ENCODE measurements at places on chromosomes 5 and 9.

GRCh38 chr9:4293293-4293941 is 6.5 kb downstream of the GLIS3 start:
- DNase-seq = peak; percentile 98

DNA sequence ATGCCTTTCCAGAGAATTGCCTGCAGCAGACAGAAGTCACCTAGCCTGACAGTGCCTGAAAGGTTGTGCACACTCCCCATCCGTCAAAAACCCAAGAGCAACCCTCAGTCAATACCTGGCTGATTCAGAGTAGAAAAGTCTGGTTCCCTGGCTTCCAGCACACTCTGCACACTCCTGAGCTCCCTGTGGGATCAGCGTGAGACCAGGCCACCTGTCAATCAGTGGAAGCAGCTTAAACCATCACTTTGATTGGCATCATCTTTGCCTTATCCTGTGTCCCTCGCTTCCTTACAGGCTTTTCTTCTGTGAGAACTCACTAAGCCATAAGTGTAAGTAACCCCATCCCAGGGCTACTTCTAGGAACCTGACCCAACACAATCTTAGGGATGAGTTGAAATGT is 109.8 kb downstream of the ACTL7B start:
- no peak for DNase-seq

GRCh38 chr9:72280913-72281500 is 84.0 kb downstream of the ZFAND5 start:
- DNase-seq = peak; percentile 44

GRCh38 chr5:1175015-1175414 is 26.4 kb upstream of the SLC6A19 start:
- no peak for DNase-seq

DNA sequence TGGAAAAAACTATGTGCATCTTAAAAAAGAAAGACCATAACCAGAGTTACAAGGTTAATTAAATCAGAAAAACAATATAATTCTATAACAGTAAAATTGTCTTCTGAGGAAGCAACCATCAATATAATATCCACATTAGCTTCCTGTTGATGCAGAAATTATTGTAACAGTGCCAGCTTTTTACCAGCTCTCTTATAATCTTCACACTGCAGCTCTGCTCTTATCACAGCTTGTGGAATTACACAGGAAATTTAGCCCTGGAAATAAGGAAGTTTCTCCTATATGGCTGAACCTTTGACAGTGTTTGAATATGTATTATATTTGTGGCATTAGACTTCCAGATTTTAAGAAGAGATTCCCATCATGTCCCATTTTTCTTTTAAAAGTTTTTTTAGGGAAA is 49.1 kb upstream of the TEK start:
- no peak for DNase-seq

- DNase-seq = no peak
Measured at GRCh38 chr9:35577486-35577885, 27.6 kb upstream of the TESK1 start.

GRCh38 chr9:136439481-136440408 is at the start of gene INPP5E:
Gene INPP5E (minus strand): TSS chr9:136439845. CDS start chr9:136439419, 426 bp downstream.
- DNase-seq = peak; percentile 71

DNA sequence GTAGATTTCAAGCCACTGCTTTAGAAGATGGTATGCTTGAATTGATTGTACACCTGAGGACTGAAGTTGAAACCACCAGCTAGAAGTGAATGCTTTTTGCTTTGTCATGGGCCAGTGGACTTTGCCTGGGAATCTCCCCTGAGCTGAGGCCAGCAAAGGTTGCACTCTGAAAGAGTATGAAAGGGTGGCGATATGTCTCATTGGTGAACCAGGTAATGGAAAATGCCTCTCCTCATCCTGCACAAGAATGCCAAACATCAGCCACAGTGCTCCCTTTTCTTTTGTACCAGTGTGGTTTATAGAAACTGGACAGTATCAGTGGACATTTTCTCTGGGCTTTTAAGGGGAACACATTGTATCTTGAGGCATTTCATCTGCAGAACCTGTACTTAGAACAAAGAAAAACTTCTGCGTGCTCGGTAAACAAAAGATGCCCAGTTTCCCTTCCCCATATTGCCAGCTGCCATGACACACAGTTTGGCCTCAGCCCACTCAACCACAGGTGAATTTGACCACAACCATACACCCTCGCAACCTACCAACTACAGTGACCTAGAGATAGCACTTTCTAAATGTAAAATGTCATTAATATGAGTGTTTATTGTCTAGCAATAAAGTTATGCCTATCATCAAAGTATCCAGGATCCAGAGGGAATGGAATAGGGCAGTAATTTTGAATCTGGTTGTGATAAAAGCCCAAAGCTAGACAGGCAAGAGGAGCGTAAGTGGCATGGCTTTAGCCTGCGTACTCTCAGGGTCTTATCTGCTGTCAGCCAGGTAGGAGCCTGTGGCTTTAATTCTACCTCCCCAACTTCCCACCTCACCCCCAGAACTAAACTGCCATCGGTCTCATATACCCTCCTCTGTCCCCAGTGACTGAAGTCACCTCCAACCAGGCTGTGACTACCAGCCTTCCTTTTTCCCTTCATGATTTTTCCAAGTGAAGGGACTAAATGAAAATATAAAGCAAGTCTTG is 79.5 kb upstream of the LHFPL2 start:
- DNase-seq = no peak

GRCh38 chr9:113837334-113837733 is 38.8 kb upstream of the ZNF618 start:
- no peak for DNase-seq

- no peak for DNase-seq
Measured at GRCh38 chr5:138954257-138955012, 79.3 kb upstream of the LRRTM2 start.

DNA sequence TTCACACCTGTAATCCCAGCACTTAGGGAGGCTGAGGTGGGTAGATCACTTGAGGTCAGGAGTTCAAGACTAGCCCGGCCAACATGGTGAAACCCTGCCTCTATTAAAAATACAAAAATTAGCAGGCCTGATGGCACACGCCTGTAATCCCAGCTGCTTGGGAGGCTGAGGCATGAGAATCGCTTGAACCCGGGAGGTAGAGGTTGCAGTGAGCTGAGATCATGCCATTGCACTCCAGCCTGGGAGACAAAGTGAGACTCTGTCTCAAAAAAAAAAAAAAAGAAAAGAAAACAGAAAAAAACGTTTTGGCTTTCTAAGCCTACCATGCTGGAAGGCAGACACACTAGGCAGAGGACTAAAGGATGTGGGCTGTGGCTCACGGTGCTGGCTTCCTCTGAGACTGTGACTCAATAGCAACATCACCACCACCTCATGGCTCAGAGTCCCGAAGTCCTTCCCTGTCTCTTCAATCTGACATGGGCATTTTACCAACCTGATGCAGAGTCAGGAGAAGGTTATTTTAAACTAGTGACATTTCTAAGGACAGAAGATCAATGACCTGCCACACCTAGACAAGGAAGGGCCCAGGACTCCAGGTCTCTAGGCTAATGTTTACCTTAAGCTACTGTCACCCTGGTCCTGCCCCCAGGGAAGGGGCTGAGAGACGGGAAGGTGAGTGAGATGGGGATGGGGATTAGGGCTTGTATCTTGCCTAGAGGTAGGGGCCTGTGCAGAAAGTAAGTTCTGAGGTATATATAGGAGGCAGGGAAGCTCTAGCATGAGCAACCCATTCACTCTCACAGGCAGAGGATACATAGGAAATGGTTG is 3.7 kb downstream of the ECSCR start:
- peak; percentile 74 for DNase-seq

- DNase-seq = no peak
Measured at GRCh38 chr9:35177520-35177919, 15.7 kb downstream of the UNC13B start.

DNA sequence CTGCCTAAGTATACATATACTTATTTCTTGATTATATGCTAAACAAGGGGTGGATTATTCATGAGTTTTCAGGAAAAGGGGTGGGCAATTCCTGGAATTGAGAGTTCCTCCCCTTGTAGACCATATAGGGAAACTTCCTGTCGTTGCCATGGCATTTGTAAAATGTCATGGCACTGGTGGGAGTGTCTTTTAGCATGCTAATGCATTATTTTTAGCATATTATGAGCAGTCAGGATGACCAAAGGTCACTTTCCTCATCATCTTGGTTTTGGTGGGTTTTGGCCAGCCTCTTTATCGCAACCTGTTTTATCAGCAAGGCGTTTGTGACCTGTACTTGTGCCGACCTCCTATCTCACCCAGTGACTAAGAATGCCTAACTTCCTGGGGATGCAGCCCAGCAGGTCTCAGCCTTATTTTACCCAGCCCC is 80.9 kb downstream of the ALDH7A1 start:
- peak; percentile 30 for DNase-seq

GRCh38 chr5:59021286-59021673 is 438.4 kb downstream of the RAB3C start:
- DNase-seq = no peak

- DNase-seq = peak; percentile 19
Measured at GRCh38 chr5:73682176-73682575, 56.2 kb downstream of the ARHGEF28 start.

DNA sequence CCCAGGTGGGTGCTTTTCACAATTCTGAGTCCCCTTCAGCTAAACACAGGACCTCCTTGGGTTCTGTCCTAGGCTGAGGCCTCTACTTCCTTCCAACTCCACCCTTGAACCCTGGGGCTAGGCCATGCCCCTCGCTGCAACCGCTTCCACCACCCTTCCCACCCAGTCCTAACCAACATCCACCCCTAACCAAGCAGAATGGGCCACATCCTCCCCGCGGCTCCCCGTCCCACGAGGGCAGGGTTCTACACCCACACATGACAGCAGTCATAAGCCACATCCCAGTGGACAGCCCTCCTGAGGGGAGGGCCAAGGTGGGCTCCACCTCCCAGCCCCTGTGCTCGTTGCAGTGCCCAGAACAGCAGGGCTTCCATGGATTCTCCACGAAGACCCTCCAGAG is 65.8 kb downstream of the SHB start:
- no peak for DNase-seq

- no peak for DNase-seq
Measured at GRCh38 chr5:125592856-125593255, 830.4 kb upstream of the GRAMD2B start.

GRCh38 chr5:112338681-112339337 is 80.3 kb downstream of the EPB41L4A start:
- no peak for DNase-seq

GRCh38 chr5:20466512-20466911 is 478.5 kb upstream of the CDH18 start:
- DNase-seq = no peak

GRCh38 chr5:96074870-96075269 is 113.2 kb upstream of the ELL2 start:
- no peak for DNase-seq

GRCh38 chr5:113153512-113154097 is 177.0 kb downstream of the DCP2 start:
- DNase-seq = peak; percentile 88

DNA sequence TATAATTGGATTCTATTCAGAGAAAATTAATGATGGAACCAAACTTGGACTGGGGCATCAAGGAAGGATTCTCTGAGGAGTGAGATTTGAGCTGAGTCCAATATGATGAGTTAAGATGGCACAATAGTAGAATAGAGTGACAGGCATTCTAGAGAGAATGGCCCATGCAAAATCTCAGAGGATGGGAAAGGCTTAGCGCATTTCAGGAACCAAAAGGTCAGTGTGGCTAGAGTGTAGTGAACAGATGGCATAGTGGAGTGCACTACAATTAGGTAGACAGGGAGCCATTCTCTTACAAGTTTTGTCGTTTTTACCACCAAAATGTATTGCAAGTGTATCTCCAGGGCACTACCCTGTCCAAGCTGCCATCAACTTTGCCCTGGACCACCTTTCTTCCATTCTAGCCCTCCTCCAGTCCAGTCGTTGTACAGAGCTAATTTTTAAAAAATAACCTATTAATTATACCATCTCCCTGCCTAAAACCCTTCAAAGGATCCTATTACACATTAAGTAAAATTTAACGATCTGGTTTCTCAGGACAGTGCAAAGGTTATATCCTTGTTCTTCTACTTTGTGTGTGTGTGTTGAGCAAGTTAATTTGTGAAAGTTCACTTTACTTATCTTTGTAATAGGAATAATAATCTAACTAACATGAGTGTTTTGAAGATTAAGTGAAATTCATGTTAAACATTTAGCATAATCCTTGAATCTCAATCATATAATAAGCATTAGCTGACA is 211.7 kb downstream of the COMMD10 start:
- DNase-seq = no peak

GRCh38 chr5:125277494-125278154 is 531.2 kb upstream of the ZNF608 start:
- DNase-seq = peak; percentile 91

GRCh38 chr5:105726093-105726492 is 1944.6 kb downstream of the EFNA5 start:
- no peak for DNase-seq

DNA sequence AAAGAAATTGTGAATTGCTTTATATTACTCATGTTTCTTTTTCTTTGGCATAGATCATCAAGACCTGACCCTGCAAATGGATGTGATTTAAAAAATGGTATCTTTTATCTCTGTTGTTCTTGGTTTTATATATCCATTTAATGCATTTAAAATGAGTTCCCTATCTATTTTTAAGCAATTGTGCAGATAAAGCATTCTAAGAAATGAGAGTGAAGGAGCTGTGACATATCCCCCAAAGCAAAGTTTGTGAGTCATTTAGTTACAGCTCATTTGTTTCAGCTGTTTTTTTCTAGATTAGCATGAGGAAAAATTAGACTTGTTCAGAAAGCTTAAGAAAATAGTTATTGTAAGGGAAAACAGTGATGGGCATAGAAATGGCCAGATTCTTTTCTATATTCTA is 7.6 kb upstream of the ELOVL7 start:
- no peak for DNase-seq
